ENCODE measurements at places on chromosomes 12 and 14.

GRCh38 chr12:82758749-82759330 lies 72.1 kb downstream of the TMTC2 start:
- no peak for DNase-seq
- no peaks in the 10 kb centered on the region for H3K27me3 ChIP-seq
- H3K4me3 ChIP-seq, result no peak overlapping the region
- no peaks in the 10 kb centered on the region for H3K4me1 ChIP-seq
- no peak overlapping the region for H3K27ac ChIP-seq

DNA sequence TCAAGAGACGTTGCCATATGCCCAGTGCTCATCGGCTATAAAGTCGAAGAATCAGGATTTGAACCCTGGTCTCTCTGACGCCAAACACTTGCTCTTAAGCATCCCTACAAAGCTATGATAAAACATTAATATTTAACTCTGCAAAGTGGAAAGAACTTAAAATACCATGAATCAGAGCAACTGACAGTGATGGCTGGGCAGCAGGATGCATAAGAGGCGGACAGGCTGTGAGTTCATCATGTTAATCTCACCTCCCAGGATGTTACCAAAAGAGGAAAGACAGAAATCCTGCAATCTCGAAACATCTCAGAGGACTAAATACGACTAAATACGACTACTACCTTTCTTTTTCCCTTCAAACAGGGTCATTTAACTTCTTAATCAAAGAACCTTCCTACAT lies 5.8 kb downstream of the DICER1 start:
- H3K36me3 ChIP-seq, result no peaks in the 10 kb centered on the region
- H3K27ac ChIP-seq, result no peak overlapping the region
- no peak for DNase-seq
- H3K4me1 ChIP-seq, result no peaks in the 10 kb centered on the region
- no peak overlapping the region for H3K4me3 ChIP-seq

DNA sequence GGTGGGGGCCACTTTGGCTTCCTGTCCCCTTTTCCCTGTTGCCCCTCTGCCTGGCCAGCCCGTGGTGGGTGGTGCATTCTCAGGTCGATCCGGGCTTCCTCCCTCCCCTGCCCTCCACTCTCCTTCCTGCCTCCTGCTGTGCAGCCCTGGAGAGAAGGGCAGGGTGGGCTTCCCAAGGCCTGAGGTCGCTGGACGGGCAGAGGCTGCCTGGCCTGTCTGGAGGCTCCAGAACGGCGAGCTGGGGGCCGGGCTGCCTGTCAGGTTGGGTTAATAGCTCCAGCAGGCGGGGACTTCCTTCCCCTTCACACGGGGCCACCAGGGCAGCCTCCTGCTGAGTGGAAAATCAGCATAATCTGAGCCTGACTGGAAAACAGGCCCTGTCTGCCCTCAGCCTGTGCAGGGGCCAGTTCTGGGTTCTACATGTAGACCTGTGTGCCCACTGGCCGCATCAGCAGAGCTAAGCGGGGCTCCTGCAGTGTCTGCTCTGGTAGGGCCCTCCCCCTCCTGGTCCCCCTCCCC lies 11.3 kb downstream of the KIF26A start:
- H3K27me3 ChIP-seq, result peaks cover 15% of the 10 kb centered on the region
- H3K27ac ChIP-seq, result no peak overlapping the region
- H3K4me3 ChIP-seq, result no peak overlapping the region

DNA sequence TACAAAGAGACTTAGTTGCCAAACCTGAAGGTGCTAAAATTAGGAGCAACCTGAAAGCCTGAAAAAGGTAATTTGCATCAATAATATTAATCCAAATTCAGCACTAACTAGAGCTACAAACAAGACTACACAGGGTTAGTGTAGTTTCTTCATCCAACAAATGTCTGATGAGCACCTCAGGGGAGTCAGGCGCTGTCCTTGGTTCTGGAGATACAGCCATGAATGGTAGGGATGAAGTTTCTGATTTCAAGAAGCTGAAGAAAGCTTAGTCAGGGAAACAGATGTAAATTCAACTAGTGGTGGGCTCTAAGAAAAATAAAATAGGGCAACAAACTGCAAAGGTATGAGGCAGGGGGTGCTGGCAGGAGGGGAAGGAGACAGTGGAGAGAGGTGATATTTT lies 266.3 kb downstream of the GLT1D1 start:
- no peak overlapping the region for H3K4me3 ChIP-seq
- no peaks in the 10 kb centered on the region for H3K4me1 ChIP-seq
- H3K36me3 ChIP-seq, result no peaks in the 10 kb centered on the region
- DNase-seq, result no peak

DNA sequence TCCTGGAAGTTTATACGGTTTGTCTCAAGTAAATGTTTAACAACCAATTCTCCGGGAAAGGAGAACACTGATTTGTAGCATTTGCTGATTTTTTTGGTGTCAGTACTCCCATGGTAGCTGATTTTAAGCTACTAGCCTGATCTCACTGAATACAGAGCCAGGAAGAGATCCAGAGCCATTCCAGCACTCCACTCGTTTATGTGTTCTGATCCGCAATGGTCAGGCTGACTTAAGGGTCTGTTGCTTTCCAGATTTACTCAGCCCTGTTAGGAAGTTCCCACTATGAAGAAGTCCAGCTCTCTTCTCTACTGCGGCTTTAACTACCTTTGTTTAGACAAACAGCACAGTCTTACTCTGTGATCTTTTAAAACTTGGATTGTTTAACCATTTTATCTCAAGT lies 38.0 kb upstream of the NID2 start:
- no peak for DNase-seq
- no peaks in the 10 kb centered on the region for H3K27me3 ChIP-seq
- H3K4me3 ChIP-seq, result no peak overlapping the region
- H3K27ac ChIP-seq, result no peak overlapping the region
- H3K4me1 ChIP-seq, result no peaks in the 10 kb centered on the region
- no peaks in the 10 kb centered on the region for H3K36me3 ChIP-seq

- no peaks in the 10 kb centered on the region for H3K27me3 ChIP-seq
- no peaks in the 10 kb centered on the region for H3K36me3 ChIP-seq
- DNase-seq, result no peak
- no peak overlapping the region for H3K4me3 ChIP-seq
- no peaks in the 10 kb centered on the region for H3K4me1 ChIP-seq
- H3K27ac ChIP-seq, result no peak overlapping the region
Measured at GRCh38 chr14:100529561-100530031, 57.6 kb downstream of the BEGAIN start.

DNA sequence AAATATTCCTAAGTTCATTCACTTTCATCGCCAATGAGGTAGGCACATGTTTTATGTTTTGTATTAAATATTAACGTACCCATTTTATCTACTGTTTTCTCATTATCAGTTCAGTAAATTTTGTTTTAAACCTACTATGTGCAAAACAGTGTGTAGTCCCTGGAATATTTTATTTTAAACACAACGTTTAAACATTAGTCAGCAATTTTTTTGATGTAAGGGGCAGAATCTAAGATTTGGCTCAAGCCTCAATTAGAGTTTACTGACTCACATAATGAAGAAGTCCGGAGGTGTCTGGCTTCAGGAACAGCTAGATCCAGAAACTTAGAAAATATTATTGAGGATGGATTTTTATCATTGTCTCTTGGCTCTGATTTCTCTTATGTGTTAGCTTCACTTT lies 267.5 kb downstream of the C12orf75 start:
- H3K4me3 ChIP-seq, result no peak overlapping the region
- no peak overlapping the region for H3K27ac ChIP-seq
- H3K27me3 ChIP-seq, result no peaks in the 10 kb centered on the region
- DNase-seq, result no peak
- H3K36me3 ChIP-seq, result no peaks in the 10 kb centered on the region
- no peaks in the 10 kb centered on the region for H3K4me1 ChIP-seq

All from MM.1S (cell line).